Mesenchymal stem cell (in vitro differentiated cells and primary cell): ENCODE measurements at places on chromosomes 12 and 14.

- peaks cover 76% of the 10 kb centered on the region for H3K27me3 ChIP-seq
- no peaks in the 10 kb centered on the region for H3K36me3 ChIP-seq
- no peak overlapping the region for H3K27ac ChIP-seq
- DNase-seq = no peak
- H3K4me1 ChIP-seq = peaks cover 1% of the 10 kb centered on the region
These were observed 1.9 kb upstream of the SP7 start for GRCh38 chr12:53338017-53338416.

GRCh38 chr12:104687823-104688573 is 231.2 kb downstream of the CHST11 start:
- peaks cover 1% of the 10 kb centered on the region for H3K4me1 ChIP-seq
- peaks cover 1% of the 10 kb centered on the region for H3K36me3 ChIP-seq
- DNase-seq = no peak
- no peaks in the 10 kb centered on the region for H3K27me3 ChIP-seq
- H3K4me3 ChIP-seq = no peak overlapping the region

GRCh38 chr14:76773956-76774820 is 12.9 kb downstream of the VASH1 start:
- no peaks in the 10 kb centered on the region for H3K36me3 ChIP-seq
- no peak overlapping the region for H3K4me3 ChIP-seq
- no peaks in the 10 kb centered on the region for H3K27me3 ChIP-seq
- H3K27ac ChIP-seq = no peak overlapping the region
- no peak for DNase-seq

DNA sequence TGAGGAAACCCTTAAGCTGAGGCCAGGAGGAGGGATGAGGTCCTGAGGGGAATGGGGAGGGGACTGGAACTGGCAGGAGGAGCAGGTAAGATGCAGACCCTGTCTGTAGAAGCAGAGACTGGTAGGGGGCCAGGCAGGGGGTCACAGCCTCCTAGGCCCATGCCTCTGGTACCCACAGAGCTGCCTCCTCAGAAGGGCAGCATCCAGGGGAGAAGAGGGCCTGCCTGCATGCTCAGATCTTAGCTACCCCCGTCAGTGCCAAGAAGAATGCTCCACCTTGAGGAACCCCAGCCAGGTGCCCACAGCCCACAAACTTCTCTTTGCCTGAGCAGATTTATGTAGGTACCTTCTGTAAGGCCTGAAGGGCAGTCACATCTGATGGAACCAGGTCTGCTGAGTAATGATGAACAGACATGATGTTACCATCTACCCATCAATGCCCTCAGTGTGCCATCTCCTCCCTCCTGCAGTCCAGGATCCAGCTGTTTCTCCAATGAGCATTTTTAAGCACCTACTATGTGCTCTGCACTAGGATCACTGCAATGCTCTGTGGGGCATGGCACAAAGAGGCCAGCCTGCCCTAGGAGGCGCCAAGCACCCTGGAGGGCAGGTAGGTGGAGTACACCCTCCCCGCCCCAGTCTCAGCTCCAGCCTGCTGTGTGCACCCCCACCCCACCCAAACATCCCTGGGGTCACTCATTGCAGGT is 24.8 kb upstream of the ZFP36L1 start:
- DNase-seq = no peak
- no peaks in the 10 kb centered on the region for H3K27me3 ChIP-seq
- H3K4me1 ChIP-seq = peaks cover 45% of the 10 kb centered on the region
- no peak overlapping the region for H3K4me3 ChIP-seq
- no peaks in the 10 kb centered on the region for H3K36me3 ChIP-seq

DNA sequence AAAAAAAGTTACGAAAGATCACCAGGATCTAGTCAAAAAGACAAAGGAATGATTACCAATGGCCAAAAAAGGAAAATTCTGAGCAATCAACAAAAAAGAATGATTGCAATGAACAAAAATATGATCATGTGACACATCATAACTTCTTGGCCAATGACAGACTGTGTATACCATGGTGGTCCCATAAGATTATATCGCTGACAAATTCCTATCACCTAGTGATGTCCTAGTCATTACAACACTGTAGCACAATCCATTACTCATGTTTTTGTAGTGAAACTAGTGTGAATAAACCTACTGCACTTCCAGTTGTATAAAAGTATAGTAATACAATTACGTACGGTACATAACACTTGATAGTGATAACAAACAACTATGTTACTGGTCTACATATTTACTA is 12.3 kb downstream of the SEL1L start:
- H3K27ac ChIP-seq = no peak overlapping the region
- H3K27me3 ChIP-seq = no peaks in the 10 kb centered on the region
- H3K4me3 ChIP-seq = no peak overlapping the region

- H3K27me3 ChIP-seq = no peaks in the 10 kb centered on the region
- H3K4me3 ChIP-seq = no peak overlapping the region
- no peaks in the 10 kb centered on the region for H3K4me1 ChIP-seq
- H3K27ac ChIP-seq = no peak overlapping the region
- no peaks in the 10 kb centered on the region for H3K36me3 ChIP-seq
These were observed 398.6 kb downstream of the RERGL start for GRCh38 chr12:17691369-17691768.

DNA sequence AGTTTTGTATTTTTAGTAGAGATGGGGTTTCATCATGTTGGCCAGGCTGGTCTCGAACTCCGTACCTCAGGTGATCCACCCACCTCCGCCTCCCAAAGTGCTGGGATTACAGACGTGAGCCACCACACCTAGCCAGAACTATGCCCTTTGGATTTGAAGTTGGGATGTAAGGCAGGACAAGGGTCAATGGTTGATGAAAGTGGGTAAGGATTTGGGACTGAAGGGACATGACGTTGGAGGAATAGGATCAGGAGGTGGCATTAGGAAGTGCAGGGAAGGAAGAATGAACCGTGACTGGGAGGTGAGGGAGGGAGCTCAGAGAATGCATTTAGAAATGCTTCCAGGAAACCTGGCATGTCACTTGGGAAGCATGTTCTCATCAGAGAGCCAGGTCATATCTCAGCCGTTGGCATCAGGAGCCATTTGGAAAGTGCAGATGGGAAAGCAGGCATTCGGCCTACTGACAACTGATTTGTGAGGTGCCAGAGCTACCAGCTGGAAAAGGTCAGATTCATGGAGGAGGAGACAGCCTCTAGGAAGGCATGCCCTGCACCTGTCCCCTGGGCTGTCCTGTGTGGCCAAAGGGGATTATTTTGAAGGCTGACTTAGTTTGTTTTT is 2.2 kb downstream of the CRADD start:
- no peak overlapping the region for H3K4me3 ChIP-seq
- DNase-seq = no peak
- H3K27ac ChIP-seq = no peak overlapping the region
- H3K36me3 ChIP-seq = peaks cover 5% of the 10 kb centered on the region

- H3K27ac ChIP-seq = no peak overlapping the region
- H3K27me3 ChIP-seq = no peaks in the 10 kb centered on the region
- no peak overlapping the region for H3K4me3 ChIP-seq
- H3K4me1 ChIP-seq = peaks cover 16% of the 10 kb centered on the region
These were observed 14.2 kb downstream of the ELK3 start for GRCh38 chr12:96208346-96208745.

DNA sequence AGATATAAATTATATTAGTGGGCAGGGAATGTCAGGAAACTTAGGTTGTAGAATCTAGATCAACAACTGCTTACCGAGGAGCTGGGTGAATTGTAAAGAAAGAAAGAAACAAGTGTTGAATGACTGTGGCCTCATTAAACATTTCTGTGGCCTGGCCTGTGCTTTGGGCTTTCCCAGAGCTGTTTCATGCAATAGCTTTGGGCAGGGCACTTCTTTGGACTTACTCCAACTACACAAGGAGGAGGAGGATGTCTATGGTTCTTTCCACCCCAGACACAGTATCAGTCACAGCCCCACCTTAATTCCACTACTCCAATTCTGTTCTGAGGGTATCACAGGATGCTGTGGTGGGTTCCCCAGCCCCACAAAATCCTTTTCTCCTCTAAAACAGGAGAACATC is 38.0 kb downstream of the DPF3 start:
- H3K27me3 ChIP-seq = no peaks in the 10 kb centered on the region
- no peak overlapping the region for H3K4me3 ChIP-seq
- DNase-seq = peak; percentile 33
- H3K36me3 ChIP-seq = no peaks in the 10 kb centered on the region
- no peak overlapping the region for H3K27ac ChIP-seq

DNA sequence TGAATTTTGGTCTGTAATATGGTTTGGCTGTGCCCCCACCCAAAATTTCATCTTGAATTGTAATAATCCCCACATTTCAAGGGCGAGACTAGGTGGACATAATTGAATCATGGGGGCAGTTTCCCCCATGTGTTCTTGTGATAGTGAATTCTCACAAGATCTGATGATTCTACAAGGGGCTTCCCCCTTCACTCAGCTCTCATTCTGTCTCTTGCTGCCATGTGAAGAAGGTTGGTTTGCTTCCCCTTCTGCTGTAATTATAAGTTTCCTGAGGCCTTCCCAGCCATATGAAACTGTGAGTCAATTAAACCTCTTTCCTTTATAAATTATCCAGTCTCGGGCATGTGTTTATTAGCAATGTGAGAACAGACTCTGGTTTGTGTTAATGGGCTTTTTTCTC is 5.9 kb downstream of the LRRC9 start:
- peaks cover 5% of the 10 kb centered on the region for H3K27me3 ChIP-seq
- no peaks in the 10 kb centered on the region for H3K4me1 ChIP-seq
- H3K4me3 ChIP-seq = no peak overlapping the region
- DNase-seq = no peak
- H3K36me3 ChIP-seq = no peaks in the 10 kb centered on the region

GRCh38 chr14:83485591-83485990 is 1951.9 kb upstream of the SEL1L start:
- H3K4me3 ChIP-seq = no peak overlapping the region
- no peaks in the 10 kb centered on the region for H3K4me1 ChIP-seq
- H3K27me3 ChIP-seq = no peaks in the 10 kb centered on the region
- no peak overlapping the region for H3K27ac ChIP-seq
- H3K36me3 ChIP-seq = no peaks in the 10 kb centered on the region
- DNase-seq = no peak

DNA sequence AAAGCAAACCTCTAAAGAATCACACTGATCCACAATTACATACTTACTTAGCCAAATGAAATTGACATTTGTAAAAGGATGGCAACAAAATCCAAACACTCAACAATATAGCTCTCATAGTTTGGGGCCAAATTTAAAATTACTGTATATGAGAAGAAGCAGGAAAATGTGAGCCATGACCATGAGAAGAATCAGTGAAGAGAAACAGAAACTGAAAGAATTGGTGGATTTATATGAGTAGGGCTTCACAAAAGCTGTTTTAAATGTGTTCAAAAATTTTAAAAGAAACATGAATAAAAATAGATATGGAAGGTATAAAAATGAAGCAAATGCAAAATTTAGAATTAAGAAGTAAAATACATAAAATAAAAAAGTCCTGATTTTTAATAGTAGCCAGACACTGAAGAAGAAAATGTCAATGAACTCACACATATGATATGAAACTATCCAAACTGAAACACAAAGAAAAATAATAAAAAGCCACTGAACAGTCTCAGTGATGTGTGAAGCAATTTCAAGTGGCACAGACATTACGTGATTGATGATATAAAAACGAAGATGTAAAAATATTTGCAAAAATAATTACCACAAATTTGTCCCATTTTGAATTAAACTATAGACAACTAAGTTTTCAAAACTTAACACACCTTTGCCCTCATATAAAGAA is 87.9 kb upstream of the MDGA2 start:
- no peaks in the 10 kb centered on the region for H3K4me1 ChIP-seq
- H3K36me3 ChIP-seq = no peaks in the 10 kb centered on the region
- no peak overlapping the region for H3K4me3 ChIP-seq
- H3K27me3 ChIP-seq = no peaks in the 10 kb centered on the region
- DNase-seq = no peak
- no peak overlapping the region for H3K27ac ChIP-seq

DNA sequence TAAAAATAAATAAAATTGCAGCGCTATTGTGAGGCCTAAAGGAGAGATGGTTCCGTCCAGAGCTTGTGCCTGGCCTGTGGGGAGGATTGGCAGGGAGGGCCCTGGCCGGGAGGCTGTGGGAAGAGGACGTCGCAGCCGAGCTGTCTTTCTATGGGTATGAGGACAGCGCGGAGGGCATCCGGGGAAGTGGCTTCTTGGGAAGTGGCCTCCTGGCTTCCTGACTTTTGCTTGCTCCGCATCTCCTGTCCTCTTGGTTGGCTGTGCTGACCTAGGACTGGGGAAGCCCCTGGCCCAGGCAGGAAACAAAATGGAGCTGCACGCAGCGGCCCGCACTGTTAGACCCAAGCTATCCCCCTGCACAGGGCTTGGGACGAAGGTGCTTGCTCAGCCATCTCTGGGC is 22.2 kb upstream of the MEG3 start:
- DNase-seq = no peak
- H3K4me1 ChIP-seq = no peaks in the 10 kb centered on the region
- H3K36me3 ChIP-seq = no peaks in the 10 kb centered on the region
- no peak overlapping the region for H3K27ac ChIP-seq
- peaks cover 53% of the 10 kb centered on the region for H3K27me3 ChIP-seq

GRCh38 chr12:79674629-79675028 is 16.1 kb downstream of the PAWR start:
- DNase-seq = peak; percentile 32
- no peaks in the 10 kb centered on the region for H3K36me3 ChIP-seq
- no peaks in the 10 kb centered on the region for H3K27me3 ChIP-seq

GRCh38 chr12:106073179-106073578 is 65.6 kb downstream of the NUAK1 start:
- H3K27ac ChIP-seq = no peak overlapping the region
- no peak for DNase-seq
- peaks cover 30% of the 10 kb centered on the region for H3K36me3 ChIP-seq
- no peaks in the 10 kb centered on the region for H3K27me3 ChIP-seq
- H3K4me3 ChIP-seq = no peak overlapping the region
- H3K4me1 ChIP-seq = peaks cover 9% of the 10 kb centered on the region
